ENCODE measurements at places on chromosomes 11 and 22. TPM values are rescaled to one million over a fixed set of nuclear protein-coding genes. Genes with fewer than 3 reads are reported as not detected.

The TMEM45B gene
- total RNA-seq: not detected

The MS4A10 gene
- not detected for total RNA-seq

The KCNK7 gene
- total RNA-seq: 0.93 TPM

The TOP3B gene
- 17.5 TPM for total RNA-seq

The PAX6 gene
- 0.15 TPM for total RNA-seq

The B4GALNT4 gene
- total RNA-seq: 4.1 TPM

The RIMBP3B gene
- under 0.01 TPM for total RNA-seq

The GATD1 gene
- 33.8 TPM for total RNA-seq

The KCNJ11 gene
- 4.0 TPM for total RNA-seq

The RASSF10 gene
- 1.3 TPM for total RNA-seq

The ACTN3 gene
- not detected for total RNA-seq

The DMC1 gene
- 2.6 TPM for total RNA-seq

The ACR gene
- total RNA-seq: not detected

The KCNJ4 gene
- not detected for total RNA-seq

The PRR33 gene
- total RNA-seq: not detected

The TMEM191B gene
- total RNA-seq: not detected

The ABCG4 gene
- total RNA-seq: 0.40 TPM

The IFITM5 gene
- not detected for total RNA-seq
